Activated gamma-delta T cell treated with Interleukin-2 at 50 U/mL for 16 hours (primary cell): ENCODE measurements at places on chromosomes 13 and 19.

- no peak for DNase-seq
Observed at GRCh38 chr19:46256855-46257254, 27.3 kb downstream of the IGFL1 start.

GRCh38 chr13:41763782-41764181 lies 197.1 kb downstream of the VWA8 start:
- no peak for DNase-seq

DNA sequence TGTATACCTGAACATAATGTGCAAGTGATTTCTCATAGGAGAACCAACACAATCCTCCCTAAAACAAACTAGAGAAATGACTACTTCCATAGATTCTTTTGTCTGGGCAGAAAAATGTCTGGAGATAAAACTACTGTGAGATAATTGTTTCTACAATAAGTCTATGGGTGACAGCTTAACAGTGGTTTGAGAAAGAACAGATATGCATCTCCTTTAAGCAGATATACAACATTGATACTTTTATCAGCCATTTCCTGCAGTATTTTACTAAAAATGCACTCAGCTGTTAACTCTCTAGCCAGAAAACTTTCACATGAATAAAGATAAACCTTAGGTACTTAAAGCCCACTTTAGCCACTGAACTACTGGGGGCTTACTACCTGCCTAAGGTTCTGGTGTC lies 1132.4 kb downstream of the EFNB2 start:
- DNase-seq, result no peak

- no peak for DNase-seq
Observed at GRCh38 chr13:40368127-40368891, 298.1 kb downstream of the FOXO1 start.

DNA sequence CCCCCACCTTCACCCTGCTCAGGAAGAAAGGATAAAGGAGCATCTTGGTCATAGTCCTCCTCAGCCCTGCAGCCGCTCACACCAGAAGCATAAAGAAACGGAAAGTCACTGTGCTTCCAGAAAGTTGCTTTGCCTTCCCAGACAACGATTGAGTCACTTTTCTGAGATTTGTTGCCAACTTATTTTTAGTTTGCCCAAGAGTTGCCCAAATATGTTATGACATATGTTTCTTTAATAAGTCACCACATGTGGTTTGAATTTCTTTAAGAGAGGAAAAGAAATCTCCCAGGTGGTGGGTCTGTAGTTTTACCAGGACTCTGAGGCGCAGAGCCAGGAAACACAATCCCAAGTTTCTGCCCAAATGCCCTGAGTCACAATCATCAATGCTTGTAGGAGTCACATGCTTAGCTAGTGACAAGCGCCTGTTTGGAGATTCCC lies 63.4 kb upstream of the LRCH1 start:
- DNase-seq, result no peak

DNA sequence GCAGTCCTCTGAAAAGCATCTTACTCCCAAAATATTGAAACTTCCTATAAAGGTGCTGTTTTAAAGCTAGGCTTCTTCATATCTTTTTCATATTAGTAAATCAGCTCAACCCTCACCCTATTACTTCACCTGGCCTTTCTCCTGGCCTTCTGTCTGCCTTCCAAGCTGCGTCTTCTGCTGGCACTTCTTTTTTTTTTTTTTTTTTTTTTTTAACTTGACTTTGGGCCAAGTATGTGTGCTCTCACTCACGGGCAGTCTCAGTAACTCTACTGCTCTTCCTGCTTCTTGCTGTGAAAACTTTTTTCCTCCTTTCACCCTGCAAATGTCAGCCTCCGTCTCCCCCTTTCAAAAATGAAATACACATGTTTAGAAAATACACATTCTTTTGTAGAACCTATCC lies 41.2 kb upstream of the KCTD4 start:
- no peak for DNase-seq

DNA sequence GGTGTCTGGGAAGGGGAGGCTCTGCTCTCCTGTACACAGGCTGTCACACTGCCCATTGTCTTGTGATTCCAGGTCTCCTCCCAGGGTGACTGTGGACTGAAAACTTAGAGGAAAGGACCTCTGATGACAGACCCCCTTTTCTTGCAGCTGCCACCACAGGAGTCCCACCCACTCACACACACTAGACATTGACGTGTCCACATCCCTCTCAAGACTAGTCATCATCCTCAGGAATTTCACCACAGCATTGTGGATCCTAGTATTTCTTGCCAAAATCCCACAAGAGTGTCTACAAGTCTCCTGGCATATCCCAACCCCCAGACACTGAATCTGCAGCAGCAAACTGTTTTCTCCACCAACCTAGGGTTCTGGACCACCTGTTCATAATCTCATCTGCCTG lies 5.3 kb downstream of the ZNF85 start:
- no peak for DNase-seq

- no peak for DNase-seq
Observed at GRCh38 chr13:42766016-42766415, 15.4 kb upstream of the FAM216B start.

GRCh38 chr13:41561170-41561569 lies 103.8 kb downstream of the RGCC start:
- DNase-seq, result no peak

DNA sequence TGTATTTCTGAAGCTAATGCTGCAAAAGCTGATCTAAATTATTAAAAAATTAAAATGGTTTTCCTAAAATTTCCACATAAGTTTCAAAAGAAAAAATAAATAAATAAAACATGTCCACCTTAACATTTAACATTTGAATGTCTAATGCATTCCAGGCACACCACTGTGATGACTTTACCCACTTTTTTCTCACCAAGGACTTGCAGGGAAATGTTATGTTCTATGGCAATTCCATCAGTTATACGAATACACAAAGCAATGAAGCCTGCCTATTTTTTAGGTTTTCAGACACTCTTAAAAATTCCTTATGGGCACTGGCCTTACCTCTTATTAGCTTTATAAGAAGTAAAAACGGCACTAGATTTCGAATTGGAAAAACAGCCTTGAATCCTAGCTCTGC lies 10.2 kb downstream of the TSC22D1 start:
- no peak for DNase-seq

DNA sequence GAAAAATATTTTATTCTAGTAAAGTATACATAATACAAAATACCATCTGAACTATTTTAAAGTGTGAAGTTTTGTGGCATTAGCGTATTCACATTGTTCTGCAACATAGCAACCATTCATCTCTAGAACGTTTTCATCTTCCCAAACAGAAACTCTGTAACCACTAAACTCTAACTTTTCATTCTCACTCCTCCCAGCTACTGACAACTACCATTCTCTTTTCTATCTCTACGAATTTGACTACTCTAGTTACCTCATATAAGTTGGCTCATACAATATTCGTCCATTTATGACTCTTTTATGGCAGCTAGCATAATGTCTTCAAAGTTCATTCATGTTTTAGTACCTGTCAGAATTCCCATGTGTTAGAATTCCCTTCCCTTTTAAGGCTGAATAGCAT lies 150.5 kb upstream of the MIR17HG start:
- DNase-seq, result no peak

DNA sequence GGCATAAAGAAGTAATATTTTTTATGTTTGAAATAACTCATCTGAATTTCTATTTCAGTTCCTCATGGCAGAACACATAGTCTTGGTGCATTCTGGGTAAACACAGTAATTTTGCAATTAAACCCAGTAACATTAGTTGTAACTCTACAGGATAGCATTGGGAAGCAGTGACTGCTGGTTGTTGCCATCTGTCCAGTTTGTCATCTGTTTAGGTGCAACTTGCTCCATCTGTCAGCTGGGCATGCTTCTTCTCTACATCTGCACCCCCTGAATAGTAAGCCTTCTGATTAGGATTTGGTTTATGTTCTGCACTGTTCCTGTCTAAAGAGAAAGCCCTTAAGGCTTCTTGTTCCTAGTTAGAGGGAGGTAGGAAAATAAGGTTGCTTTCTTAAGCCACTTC lies 63.5 kb upstream of the CSNK1A1L start:
- DNase-seq, result no peak

DNA sequence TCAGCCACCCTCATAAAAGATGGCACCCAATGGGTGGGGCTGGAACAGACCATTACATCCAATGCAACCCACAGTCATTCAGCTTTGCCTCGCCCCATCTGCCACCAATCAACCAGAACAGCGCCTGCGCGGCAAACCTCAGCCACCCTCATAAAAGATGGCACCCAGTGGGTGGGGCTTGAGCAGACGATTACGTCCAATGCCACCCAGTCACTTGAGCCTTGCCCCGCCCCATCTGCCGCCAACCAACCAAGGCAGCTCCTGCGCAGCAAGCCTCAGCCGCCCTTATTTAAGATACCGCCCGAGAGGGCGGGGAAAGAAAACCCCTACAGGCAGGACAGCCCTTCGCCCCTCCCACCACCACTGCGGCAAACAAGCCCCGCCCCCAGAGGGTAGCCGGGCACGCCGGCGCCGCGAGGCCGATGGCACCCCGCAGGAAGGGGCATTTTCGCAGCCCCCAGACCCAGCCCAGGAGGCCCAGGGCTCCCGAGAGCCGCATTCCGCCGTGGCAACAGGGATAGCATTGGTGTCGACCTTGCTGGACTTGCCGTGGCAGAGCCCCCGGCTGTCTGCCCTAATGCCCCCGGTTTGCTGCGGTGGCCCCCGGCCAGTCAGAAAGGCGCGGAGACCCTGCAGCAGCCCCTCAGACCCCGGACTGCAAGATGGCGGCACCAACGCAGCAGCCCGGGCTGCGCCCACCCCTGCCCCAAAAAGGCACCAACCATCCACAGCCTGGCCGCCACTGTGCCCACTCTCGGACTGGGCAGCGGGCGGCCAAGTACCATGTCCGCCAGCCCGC lies 675 bp downstream of the PEG3 start:
- DNase-seq, result no peak

- DNase-seq, result peak; percentile 42
Observed at GRCh38 chr19:45250832-45251451, at the start of gene MARK4. TSS of gene MARK4 (plus strand) at chr19:45251271. CDS start at chr19:45251589, 318 bp downstream.

- no peak for DNase-seq
Observed at GRCh38 chr19:4298810-4299550, 3.2 kb downstream of the TMIGD2 start.

DNA sequence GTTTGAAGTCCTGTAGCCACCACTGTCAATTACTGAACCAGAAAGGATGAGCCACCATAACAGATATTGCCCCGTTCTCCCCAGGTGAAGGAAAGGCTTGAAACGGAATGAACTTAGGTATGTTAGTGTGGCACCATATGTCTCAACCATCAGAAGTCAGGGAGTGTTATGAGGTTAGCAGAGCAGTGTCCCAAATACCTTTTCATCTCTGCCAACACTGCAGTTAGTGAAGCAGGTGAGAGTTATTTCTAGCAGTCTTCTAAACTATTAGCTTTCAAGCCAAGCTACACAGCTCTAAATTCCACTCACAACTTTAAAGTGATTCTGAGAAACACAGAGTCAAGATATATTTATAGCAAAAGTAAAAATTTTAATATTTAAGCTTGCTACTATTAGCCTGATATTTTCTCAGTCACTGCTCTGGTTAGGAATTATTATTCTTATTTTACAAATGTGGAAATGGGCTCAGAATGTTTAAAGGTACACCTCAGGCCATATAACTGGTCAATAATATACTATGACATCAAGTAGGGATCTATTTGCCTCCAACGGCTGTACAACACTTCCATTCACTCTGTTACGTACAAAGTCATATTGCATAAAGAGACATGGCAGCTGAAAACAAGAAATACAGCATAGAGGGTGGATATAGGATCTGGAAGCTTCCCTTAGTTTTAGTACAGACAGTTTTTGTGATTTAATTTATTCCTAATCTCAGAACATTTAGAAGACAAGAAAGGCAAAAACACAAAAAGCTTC lies 1527.1 kb upstream of the PRR20A start:
- no peak for DNase-seq

DNA sequence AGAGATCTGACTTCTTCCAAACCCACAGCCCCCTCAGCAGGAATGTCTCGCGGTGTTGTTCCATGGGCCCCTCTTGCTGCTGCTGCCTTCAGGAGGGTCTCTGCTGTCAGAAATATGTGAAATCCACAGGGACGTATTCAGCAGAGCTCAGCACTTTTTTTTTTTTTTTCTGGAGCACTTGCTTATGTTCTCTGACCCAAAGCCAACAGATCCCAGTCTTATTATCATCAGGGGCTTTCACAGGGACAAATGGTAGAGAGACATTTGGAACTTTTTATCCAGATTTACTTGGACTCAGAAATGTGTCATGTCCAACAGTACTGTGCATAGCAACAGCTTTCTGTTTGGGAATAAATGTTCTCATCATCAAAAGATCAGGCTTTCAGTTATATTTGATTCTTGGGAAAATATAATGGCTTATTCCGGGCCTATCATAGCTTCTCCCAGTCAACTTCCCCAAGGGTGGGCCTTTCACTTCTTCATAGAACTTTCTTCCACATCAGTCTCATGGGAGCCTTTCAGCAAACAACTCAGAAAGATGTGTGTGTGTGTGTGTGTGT lies 332.7 kb downstream of the ZNF536 start:
- no peak for DNase-seq

DNA sequence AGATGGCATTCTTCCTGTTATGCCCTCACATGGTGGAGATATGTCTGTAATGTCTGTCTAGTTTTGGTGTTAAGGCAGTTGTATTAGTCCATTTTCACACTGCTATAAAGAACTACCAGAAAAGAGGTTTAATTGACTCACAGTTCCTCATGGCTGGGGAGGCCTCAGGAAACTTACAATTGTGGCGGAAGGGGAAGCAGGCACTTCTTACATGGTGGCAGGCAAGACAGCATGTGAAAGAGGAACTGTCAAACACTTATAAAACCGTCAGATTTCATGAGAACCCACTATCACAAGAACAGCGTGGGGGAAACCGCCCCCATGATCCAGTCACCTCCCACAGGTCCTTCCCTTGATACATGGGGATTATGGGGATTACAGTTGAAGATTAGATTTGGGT lies 3.2 kb downstream of the ZNF441 start:
- DNase-seq, result no peak

- DNase-seq, result no peak
Observed at GRCh38 chr13:92838786-92839185, 387.8 kb upstream of the GPC6 start.

- no peak for DNase-seq
Observed at GRCh38 chr13:47813718-47814117, 187.4 kb downstream of the SUCLA2 start.

GRCh38 chr13:25493931-25494640 lies 122.3 kb downstream of the ATP8A2 start:
- no peak for DNase-seq

DNA sequence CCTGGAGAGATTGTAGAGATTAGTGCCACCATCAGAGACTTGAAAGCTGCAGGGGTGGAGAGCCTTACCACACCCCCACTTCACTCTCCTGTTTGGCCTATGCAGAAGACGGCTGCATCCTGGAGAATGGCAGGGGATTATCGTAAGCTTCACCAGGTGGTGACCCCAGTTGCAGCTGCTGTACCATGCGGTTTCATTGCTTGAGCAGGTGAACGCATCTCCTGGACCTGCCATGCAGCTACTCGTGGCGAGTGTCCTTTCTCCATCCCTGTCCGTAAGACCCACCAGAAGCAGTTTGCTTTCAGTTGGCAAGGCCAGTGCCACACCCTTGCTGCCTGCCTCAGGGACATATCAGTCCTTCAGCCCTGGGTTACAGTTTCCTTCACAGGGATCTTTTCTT lies 21.2 kb downstream of the PPP5C start:
- DNase-seq, result no peak
